SW 1271 (cell line): ENCODE measurements at places on chromosomes 13 and 19.

- DNase-seq: no peak
Measured at GRCh38 chr13:70043685-70044084, 63.9 kb upstream of the ATXN8OS start.

DNA sequence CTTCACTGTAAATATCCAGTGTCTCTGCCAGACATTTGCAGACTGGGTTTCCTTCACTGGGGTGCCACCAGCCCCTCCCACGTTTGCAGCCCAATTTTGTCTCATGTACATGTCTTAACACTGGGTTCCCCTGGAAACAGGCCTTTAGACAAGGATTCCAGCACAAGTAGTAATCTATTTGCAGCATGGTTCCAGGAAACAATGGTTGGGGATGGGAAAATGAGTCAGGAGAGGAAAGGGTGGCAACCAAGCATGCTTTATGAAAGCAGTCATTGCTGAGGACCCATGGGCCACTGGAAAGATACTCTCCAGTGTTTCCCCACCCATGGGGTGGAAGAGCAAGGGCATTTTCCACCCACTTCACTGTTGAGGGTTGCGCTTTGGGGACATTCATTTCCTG is 53.6 kb upstream of the FARP1 start:
- no peak for DNase-seq

GRCh38 chr19:20153281-20153680 is 13.7 kb upstream of the ZNF486 start:
- no peak for DNase-seq

GRCh38 chr19:54325194-54325621 is 12.2 kb upstream of the LILRA5 start:
- DNase-seq: no peak

DNA sequence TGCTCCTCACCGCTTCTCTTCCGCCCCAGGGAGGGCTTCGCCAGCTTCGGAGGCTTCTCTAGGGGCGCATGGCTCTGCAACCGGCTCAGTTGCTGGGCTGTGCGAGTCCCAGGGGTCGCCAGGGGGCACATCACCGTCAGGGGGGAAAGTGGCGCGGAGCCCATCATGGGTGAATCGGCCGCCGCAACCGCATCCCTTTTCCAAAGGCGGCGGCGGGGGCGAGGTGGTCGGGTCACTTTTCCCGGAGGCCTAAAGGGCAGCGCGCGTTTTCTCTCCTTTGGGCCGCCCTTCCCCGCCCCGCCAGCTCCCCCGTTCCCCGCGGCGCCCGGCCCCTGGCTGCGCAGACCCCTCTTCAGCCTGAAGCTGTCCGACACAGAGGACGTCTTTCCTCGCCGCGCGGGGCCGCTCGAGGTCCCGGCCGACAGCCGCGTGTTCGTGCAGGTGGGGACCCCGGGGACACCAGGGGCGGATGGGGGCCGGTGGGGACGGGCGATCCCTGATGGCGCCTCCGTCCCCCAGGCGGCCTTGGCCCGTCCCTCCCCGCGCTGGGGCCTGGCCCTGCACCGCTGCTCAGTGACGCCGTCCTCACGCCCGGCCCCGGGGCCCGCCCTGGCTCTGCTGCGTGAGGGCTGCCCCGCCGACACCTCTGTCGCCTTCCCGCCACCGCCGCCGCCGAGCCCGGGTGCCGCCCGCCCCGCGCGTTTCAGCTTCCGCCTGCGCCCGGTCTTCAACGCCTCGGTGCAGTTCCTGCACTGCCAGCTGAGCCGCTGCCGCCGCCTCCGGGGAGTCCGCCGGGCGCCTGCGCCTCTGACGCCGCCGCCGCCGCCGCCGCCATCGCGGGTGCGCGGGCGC is 1.7 kb downstream of the TGFBR3L start:
- peak; percentile 23 for DNase-seq

GRCh38 chr19:36963280-36963679 is 47.1 kb downstream of the ZNF568 start:
- no peak for DNase-seq

GRCh38 chr19:42271045-42271419 is 2.0 kb downstream of the CIC start:
- no peak for DNase-seq

DNA sequence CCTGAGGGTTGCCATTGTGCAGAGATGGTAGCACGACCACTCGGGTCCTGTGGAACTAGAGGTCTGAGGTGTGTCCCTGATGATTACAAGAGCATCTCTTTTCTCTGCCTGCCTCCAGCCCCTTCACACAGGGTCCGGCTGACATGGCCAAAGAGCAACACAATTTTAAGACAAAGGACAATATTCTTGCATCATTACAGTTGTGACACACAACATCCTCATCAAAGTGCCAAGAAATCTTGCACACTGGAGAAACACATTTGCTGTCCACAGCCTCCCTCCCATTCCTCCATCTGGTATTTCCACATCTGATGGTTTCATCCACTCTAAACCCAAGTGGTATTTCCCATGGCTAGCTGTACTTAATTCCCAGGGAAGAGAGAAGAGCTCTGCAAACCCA is 12.8 kb downstream of the COL4A1 start:
- no peak for DNase-seq

DNA sequence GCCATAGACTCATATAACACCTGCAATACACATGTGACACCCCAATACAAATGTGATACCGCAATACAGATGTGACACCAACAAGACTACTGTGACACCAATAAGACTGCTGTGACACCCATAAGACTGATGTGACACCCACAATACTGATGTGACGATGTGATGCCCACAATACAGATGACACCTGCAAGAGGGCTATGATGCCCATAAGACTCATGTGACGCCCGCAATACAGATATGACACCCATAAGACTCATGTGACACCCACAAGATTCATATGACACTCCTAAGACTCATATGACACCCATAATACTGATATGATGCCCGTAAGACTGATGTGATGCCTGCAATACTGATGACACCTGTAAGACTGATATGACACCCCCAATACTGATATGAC is 113.0 kb downstream of the MRPL57 start:
- DNase-seq: no peak

DNA sequence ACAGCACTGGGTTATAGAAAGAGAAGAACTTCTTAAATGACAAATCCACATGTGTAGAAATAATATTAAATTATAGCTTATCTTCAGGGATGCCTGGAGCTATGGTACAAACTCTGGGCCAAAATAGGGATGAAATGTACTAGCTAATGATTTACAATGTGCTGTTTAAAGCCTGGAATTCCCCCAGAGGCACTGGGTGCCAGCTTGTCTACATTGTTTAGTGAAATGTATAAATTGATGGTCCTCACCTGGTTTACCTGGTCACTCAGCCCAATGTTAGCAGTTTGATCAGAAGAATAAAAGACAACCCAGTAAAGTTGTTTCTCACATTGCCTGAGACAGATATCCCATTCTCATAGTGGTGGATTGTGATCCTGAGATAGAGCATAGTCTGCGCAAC is 597.2 kb downstream of the DIAPH3 start:
- no peak for DNase-seq

DNA sequence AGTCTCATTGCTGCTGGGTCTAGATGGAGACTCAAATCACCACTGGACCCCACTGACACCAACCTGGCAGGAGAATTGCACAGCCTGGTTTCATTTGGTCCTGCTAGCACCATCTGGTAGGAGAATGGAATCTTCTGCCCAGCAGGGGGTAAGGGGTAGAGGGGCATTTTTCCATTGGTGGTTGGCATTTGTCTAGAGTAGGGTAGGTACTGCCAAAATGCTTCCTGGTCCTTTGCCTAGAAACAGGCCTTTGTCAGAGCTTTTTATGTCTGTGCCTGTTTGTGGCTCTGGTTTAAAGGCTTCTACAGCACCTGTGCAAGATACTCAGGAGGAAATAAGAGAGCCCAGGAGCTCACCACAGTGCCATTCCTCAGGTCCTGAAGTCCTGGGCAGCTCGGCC is 121.3 kb downstream of the KCTD12 start:
- DNase-seq: no peak

DNA sequence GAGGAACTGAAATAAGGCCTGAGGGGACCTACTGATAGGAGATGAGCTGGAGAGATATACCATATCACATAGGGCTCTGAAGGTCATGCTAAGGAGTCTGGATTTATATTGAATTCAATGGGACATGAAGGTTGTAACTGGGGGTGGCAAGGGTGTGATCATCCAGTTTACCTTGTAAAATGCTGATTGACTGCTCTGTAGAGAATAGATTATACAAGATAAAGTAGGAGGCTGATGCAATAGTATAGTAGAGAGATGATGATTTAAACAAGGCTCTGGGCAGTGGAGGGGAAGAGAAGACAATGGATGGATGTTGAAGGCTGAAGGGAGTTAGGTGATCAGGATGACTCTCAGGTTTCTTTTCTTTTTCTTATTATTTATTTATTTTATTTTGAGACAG is 18.0 kb upstream of the PAN3 start:
- no peak for DNase-seq

GRCh38 chr13:110887597-110888333 is 27.1 kb downstream of the ANKRD10 start:
- no peak for DNase-seq

- DNase-seq: no peak
Measured at GRCh38 chr13:34967851-34968562, 25.9 kb downstream of the NBEA start.

DNA sequence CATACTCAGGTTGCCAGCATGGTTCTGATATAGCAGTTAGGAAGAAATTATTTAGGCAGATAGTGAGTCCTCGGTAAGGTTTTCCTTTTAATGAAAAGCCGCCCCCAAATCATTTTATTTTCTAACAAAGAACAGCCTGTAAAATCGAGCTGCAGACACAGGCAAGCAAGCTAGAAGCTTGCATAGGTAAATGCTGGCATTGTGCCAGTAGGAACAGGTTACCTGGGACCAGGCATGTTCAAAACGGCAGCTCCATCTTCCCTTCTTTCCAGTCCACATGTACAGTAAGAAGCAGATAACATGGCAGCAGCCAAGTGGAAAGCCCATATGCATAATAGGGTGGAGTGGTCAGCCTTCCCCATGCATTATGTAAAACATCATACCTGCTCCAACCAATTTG is 71.1 kb downstream of the UGGT2 start:
- DNase-seq: no peak

DNA sequence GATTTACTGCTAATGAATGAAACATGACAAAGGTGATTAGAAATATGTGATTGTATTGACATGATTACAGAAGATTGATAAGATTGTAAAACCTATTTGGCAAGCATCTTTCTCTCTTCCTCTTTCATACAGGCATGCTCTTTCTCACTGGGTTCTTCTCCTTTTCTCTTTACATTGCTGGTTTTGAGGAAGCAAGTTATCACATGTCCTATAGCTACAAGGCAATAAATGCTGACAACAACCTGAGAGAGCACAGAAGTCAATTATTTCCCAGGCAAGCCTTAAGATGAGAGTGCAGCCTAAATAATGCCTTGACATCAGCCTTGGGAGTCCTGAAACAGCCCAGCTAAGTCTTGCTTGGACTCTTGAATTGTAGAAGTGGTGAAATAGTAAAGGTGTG is 875.0 kb downstream of the SLITRK1 start:
- no peak for DNase-seq

DNA sequence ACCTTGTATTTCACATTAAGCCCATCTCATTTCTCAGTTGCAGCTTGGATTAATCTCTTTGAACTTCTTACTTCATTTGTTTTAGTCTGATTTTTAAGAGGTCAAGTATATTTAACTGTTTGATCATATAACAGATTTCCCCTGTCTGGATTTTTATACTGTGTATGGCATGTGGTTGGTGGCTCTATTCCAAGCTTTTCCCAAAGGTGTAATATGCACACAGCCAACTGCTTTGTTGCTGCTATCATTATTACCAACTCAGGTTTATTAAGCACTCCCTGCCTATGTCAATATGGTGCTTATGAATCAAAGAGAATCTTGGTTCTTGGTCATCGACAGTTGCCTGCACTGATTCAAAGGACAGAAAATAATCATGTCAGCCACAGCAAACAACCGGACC is 92.6 kb downstream of the RAP2A start:
- no peak for DNase-seq

GRCh38 chr19:22286151-22286810 is at the start of gene ZNF729:
ZNF729 (plus strand) TSS chr19:22286441; CDS start chr19:22286526, 85 bp downstream.
- no peak for DNase-seq

GRCh38 chr19:40217027-40217810 is 965 bp downstream of the TTC9B start:
- no peak for DNase-seq

GRCh38 chr19:19751846-19752245 is 18.9 kb upstream of the ZNF14 start:
- no peak for DNase-seq

- DNase-seq: no peak
Measured at GRCh38 chr13:99724633-99725517, 223.6 kb downstream of the TM9SF2 start.

DNA sequence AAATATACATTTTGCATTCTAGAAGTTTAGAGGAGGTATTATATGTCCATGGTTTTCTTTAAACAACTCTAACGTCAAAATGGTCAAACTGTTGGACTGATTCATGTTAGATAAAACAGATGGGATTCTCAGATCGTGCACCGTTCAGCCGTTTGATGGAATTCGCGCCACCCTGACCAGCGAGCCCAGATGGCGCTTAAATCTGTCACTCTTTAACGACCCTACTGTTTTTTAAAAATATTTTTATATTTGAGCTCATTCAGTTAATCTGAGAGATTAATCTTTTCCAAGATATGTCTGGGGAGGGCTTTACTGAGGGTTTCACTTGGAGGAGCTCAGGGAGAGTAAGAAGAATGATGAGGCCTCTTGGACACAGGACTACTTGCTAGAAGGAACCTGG is 164.4 kb downstream of the TM9SF2 start:
- DNase-seq: no peak

- DNase-seq: no peak
Measured at GRCh38 chr19:5145521-5146511, 176.9 kb downstream of the KDM4B start.

DNA sequence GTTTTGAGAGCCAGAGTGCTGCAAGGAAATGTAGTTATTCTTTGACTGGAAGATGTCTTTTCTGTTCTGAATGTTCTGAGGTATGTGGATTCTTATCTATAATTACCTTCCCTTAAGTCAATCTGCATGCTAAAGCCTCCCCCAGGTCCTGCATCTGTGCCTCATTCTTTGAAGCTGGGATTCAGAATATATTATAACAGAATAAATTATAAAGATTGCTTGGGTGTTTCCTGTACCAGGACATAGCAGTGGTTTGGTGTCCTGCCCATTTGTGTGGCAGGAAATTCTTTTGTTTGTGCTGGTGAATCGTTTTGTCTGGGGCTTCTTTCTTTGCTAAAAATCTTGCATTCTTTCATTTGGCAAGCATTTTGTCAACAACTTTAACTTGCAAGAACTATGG is 60.2 kb downstream of the ITGBL1 start:
- DNase-seq: no peak

DNA sequence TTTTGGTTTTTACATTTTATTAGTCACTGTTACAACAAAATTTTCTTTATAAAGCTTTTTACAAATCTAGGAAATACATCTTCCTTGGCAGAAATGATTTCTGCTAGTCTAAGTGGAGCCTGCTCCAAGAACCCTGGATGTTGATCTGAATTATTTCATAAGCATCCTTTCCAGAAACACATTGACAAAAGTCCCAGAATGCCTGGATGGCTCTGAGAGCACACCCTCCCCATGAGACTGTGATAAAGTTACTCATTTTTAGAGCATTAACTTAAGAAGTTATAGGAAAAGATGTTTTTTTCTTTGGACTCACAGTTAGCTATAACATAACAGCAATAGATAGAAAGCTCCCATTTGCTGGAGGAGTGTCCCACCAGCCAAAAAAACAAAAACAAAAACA is 559.6 kb upstream of the SPRY2 start:
- DNase-seq: no peak
